ENCODE measurements at places on chromosomes 5 and 9.

DNA sequence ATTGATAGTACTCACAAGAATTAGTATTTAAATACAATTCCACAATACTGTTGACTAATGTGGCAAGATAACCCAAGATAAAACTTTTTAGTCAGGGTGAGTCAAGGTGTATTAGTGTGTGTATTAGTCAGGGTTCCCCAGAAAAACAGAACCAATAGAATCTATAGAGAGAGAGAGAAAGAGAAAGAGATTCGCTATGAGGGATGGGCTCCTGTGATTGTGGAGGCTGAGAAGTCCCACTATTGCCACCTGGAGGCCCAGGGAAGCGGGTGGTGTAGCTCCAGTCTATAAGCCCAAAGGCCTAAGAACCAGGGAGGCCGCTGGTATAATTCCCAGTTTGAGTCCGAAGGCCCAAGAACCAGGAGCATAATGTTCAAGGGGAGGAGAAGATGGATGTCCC is 10.0 kb upstream of the SHISAL2B start:
- DNase-seq = no peak

DNA sequence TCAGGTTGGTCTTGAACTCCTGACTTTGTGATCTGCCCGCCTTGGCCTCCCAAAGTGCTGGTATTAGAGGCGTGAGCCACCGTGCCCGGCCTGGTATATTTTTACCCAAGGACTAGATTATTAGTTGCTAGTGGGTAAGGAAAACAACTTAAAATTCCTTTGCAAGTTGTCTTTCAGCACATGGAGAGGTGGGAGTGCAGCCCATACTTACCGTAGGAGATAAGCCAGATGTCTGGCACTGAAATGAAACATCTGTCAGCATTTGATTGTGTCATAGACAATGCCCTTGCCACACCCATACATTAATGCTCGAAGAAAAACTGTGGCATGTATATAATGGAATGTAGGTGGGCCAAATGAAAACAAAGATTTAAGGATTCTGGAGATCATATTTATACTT is 36.6 kb upstream of the ANKH start:
- DNase-seq = no peak

DNA sequence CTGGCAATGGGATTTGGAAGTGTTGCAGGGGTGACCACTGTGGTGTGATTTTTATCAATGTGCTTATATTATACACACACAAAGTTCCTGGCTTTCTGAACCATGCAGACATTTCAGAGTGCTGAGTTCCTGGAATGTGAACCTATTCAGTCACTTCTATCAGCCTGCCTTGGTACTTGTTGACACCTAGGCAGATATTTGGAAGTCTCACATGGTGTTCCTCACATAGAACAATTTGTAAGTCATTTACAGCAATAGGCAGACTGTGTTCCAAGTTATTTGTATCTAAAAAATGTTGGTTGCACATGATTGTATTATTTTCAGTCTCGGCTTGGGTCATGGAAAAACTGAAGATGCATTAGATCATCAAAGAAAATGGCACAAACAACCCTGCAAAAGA is 182.2 kb downstream of the SREK1 start:
- no peak for DNase-seq

DNA sequence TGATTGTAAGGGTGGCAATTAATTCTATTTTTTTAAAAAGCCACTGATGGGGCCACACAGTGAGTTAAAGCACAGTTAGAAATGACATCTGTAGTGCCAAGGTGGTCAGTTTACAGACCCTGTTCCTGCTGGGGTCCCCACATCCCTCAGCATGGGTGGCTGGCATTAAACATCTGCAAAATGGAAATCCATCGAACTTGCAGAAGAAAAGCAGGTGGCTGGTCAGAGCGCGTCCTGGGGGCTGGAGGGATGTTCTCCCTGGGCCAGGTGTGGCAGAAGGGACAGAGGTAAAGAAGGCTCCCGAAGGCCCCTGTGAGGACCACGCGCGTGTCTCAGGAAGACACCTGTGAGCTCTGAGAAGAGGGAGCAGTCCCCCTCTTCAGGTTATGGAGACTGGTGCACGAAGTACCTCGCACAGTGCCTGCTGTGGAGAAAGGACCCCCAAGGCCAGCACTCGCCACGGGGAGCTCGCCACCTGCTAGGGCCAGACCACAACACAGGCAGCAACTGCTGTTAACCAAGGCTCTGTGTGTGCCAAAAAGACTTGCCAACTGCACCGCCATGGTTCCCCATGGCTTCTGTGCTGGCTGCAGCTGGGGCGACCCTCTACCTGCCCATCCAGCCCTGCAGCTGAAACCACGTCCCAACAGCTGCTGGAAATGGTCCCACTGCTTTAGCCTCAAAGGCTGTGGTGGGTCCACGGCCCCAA is 65.2 kb downstream of the RASGEF1C start:
- no peak for DNase-seq

DNA sequence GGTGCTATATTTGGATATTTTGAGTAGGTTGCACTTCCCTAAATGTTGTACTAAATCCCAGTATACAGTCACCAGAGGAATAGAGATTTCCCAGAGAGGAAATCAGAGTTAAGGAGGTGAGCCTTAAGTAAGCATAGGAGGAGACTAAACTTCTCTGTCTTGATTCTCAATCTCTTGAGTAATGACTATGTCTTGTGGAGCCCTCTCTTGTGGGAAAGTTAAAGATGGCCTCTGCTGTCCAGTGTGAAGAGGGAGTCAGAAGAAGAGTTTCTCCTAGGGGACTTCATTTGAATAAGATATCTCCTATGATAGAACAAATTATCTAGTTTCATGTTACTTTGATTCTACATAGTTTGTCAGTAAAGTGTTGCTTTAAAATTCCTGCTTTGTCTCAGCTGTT is 502.5 kb downstream of the PDE4D start:
- DNase-seq = no peak

GRCh38 chr9:128088253-128088945 is 20.4 kb downstream of the SLC25A25 start:
- DNase-seq = no peak

GRCh38 chr5:56168066-56168478 is 65.1 kb downstream of the ANKRD55 start:
- no peak for DNase-seq

DNA sequence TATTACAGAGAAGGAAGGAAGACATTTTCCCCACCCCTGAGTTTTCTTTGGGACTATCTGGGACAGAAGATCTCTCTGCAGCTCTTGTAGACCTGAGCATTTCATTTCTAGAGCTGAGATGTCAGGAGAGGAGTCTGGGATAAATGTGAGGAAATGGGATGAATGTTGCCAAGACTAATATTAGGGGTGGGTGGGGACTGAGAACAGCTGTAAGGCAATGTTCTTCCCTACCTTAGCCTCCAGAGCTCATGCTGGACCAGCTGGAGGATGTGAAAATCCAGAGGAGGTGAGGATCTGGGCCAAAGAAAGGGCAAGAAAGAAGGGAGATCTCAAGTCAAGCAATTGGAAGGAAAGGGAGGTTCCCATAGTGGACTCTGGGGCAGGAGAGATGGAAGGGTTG is 23.1 kb upstream of the FOXD1 start:
- no peak for DNase-seq

DNA sequence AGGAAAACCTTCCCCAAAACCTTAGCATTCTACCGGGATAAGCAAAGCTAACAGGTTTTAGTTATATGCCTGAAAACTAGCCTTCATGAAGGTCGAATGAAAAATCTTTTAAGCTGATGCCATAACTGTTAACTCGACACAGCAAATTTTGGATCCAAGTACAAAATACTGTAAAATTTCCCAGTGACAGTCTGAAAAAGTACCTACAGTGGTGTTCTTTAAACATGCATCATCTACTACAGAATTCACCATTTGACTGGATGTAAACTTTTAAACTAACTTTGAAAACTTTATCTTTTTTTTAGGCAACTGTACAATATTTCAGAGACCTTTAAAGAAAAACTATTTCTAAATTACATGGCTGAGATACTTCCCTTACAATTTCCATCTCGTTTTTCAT is 791 bp downstream of the RAPGEF6 start:
- DNase-seq = no peak

DNA sequence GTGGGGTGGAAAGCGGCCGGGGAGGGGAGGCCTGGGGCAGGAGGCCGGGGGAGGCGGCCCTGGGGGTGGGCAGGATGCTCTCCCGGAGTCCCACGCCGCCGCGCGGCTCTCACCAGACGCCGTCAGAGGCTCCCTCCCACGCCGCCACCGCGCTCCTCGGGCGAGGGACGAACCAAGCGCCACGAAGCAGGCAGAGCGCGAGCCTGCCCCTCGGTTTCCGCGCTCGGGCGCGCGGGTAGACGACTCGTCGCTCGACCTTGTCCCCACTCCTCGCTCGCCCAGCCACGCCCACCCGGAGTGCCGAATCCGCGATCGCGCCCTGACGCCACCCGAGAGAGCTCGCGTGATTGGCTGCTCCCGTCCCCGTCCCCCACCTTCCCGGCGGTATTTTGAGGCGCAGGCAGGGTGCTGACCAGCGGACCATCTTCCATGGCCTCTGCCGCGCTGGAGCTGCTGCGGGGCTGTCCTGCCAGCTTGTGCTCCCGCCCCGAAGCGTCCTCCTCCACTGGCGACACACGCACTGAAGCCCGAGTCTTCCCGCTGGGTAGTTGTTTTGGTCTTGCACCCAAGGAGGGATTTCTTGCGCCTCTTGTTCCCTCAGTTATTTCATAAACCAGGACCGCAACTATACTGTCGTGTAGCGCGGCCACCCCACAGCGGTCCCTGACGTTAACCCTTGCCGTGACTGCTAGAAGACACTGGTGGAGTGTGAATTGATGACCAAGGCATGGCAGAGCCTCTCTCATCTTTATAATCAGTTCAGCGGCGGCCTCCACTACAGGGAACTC is at the start of gene GNE:
Gene GNE (minus strand): TSS at position 241 of the 788 bp plus-strand sequence. CDS start 9,093 bp downstream, outside the sequence.
- DNase-seq = peak; percentile 99

DNA sequence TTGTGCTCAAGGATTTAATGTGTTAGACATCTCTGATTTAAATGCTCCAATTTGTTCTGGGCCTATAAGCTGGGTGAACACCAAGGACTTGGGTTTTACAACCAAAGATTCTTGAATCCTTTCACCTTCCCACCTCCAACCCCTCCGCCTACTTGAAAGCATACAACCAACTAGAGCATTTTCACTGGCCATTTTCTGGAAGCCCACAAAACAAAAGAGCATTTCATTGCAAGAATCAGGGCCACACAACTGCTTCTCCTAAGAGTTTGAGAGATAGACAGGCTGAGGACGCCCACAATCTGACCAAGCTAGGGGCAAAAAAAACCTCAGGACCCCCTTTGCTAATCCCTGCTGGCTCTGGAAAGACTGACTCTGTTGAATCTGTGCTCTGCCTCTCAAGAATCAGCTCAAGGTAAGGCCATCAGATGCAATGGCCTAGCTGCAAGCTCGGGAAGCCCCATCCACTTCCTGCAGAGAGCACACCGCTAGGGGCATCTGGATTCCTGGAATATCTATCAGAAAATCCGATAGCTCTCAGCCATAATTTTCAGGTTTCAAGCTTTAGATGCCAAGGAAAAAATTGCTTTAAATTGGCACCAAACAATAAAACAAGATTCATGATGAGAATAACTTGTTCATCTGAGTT is 57.7 kb downstream of the RETREG1 start:
- no peak for DNase-seq

DNA sequence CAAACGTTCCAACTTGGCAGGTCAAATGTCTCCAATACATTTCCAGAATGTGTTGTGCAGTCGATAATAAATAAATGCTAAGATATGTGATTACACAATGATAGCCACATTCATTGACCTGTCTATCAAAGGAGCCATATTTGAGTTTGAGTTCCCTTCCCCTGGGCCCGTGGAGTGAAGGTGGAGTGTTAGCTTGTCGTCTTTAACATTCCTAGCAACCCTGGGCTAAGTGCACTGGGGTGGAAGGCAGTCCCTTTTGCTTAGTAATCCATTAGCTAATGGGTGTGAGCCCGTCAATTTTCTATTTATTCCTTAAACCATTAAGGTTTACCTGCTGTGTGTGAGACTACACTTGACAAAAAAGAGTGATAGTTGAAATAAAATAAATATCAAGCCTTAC is 415.2 kb downstream of the EBF1 start:
- no peak for DNase-seq

GRCh38 chr9:90988318-90988717 is 186.7 kb downstream of the SYK start:
- DNase-seq = no peak

- no peak for DNase-seq
Observed at GRCh38 chr5:66724349-66725139, 128.4 kb downstream of the MAST4 start.

GRCh38 chr5:168827636-168828035 is 248.5 kb upstream of the PANK3 start:
- no peak for DNase-seq

- DNase-seq = no peak
Observed at GRCh38 chr9:122526602-122527001, 491 bp downstream of the OR1N1 start.

- DNase-seq = peak; percentile 78
Observed at GRCh38 chr9:137227054-137227852, at the start of gene RNF224. TSS of gene RNF224 (plus strand) at chr9:137227502. CDS start at chr9:137228336, 834 bp downstream.

DNA sequence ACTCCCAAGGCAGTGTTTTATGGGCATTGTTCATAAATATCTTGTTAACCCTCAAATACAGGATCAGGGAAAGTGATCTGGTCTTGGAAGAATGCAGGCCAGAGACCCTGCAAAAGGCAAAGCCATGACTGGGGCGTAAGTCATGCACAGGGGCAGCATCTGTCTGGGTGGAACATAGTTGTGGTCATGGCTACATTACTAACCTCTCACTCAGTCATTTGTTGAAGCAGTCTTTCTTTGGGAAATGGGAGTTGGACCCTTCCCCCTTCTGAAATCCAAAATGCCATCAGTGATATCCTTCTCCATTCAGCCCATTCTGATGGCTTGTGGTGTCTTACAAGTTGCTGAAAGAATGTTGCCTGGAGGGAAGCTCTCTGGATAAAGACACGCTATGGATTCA is 68.1 kb downstream of the GDNF start:
- no peak for DNase-seq

DNA sequence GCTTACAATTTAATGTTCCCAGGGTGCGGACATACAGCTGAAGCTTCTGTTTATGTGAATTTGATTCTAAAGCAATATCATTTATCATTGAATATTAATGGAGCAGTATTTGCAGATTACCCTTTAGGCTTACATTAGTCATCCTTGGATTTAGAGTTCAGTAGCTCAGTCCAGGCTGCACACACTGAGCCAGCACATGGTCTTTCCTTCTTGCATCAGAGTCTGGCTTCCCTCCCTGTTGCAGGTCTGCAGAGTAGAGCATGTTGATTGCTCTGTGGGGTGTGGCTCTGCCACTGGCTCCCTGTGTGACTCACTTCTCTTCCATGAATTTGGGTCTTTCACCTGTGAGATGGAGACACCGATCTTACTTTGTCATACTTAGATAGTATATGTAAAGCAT is 36.8 kb downstream of the NSG2 start:
- no peak for DNase-seq

- no peak for DNase-seq
Observed at GRCh38 chr5:168713051-168713450, 133.9 kb upstream of the PANK3 start.

- DNase-seq = no peak
Observed at GRCh38 chr5:172530406-172530805, 76.1 kb upstream of the SH3PXD2B start.

GRCh38 chr5:179803651-179804554 is 2.8 kb downstream of the MGAT4B start:
- DNase-seq = no peak

All from activated CD4-positive, alpha-beta T cell treated with anti-CD3 and anti-CD28 coated beads, Interleukin-2, amount 50 U/mL, for 4 hours (primary cell).